ENCODE measurements at places on chromosomes 2 and 18.

DNA sequence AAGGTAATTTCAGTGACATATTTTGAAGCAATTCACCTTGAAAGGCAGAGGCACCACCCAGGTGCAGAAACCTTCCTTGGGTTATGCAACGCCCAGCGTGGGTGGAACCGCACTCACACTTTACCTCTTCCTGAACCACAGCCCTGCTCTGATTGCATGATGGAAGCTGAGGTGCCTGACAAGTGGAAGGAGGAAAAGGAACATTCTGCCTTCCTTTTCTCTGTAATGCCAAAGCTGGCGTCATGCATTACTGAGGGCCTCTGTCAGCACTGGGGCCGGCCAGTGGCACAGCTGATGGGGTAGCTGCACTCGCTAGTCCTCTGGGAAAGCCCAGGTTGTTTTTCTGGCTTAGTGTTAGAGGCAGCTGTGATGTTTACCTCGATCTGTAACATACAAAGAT is 266.5 kb downstream of the NEDD4L start:
- DNase-seq: peak; percentile 56

DNA sequence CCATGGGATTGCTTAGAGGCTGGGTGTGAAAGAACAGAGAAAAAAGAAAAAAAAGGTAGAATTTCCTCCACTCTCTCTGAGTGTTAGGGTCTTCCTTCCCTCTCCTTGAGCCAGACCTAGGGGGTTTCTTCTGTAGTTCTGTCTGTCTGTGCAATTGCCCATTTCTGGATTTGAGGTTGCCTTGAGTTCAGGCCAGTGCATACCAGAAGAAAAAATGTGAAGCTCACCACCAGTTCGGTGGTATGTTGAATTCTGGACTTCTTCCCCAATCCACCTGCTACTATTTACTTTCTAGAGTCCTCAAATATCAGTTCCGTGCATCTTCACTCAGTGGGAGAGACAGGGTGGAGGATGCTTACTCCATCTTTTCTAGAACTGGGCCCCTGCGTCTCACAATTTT is 15.3 kb upstream of the SELENOI start:
- no peak for DNase-seq

DNA sequence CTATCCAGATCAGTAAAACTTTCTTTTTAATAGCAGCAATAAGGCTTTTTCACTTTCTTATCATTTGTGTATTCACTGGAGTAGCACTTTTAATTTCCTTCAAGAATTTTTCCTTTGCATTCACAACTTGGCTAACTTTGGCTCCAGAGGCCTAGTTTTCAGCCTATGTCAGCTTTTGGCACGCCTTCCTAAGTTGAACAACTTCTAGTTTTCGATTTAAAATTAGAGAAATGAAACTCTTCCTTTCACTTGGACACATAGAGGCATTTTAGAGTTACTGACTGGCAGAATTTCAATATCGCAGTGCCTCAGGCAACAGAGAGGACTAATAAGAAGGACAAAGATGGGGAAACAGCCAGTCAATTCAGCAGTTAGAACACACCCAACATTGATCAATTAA is 577.4 kb downstream of the DSC3 start:
- no peak for DNase-seq

- DNase-seq: no peak
These were observed 4.9 kb downstream of the NPAS2 start for GRCh38 chr2:100824842-100825241.

- no peak for DNase-seq
These were observed 52.4 kb downstream of the WIPF1 start for GRCh38 chr2:174545240-174545639.

- DNase-seq: peak; percentile 67
These were observed 182.6 kb upstream of the HAAO start for GRCh38 chr2:42974721-42975717.

GRCh38 chr2:184769023-184769422 is 170.7 kb downstream of the ZNF804A start:
- DNase-seq: no peak

- DNase-seq: no peak
These were observed 32.5 kb upstream of the MRPS9 start for GRCh38 chr2:105005181-105005951.

DNA sequence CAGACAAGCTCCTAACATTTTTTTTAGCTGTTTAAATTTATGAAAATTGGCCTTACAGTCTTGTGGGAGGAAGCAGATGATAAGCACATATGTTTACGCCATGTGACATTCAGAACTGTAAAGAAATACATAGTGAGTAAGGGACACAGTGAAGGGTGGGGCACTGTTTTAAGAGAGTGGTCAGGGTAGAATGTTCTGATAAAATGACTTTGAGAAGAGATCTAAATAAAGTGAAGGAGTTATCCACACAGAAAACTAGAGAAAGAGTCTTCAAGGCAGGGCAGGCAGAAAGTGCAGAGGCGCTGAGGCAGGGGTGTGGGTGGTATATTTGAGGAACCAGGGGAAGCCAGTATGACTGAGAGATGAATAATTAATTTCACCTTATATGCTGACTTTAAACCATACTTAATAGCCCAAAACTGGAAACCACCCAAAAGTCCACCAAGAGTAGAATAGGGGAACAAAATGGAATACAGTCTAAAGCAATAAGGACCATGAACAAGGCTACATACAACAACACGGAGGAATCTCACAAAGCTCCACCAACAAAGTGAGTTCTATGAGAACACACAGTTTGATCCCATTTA is 8.6 kb downstream of the MREG start:
- peak; percentile 52 for DNase-seq

DNA sequence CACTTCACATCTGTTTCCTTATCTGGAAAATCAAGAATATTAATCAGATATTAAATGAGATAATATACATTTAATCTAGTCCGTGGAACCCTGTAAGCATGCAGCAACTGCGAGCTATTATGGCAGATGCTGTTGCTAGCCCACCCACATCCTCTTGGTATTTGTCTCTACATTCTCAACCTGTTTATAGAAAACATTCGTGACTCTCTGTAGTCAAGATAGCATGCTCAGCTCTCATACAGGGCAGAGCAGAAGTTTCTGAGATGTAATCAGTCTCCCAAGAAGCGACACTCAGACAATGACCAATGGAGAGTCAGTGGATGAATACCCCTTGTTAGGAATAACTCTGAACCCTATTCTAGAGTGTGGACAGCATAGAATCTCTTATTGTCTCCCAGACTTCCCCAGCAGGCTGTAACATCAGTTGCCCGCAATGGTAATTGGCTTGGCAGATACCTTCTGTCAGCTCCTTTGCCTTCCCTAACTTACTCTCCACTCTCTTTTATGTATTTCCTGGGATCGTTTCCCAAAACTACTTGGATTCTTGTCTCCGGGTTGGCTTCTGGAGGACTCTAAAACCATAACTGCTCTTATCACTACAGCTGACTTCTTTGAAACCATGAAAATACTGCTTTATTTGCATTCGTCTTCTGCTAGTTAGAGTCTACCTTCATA is 400.7 kb upstream of the TNP1 start:
- no peak for DNase-seq

GRCh38 chr18:22113144-22113844 is 56.1 kb upstream of the GATA6 start:
- DNase-seq: no peak

DNA sequence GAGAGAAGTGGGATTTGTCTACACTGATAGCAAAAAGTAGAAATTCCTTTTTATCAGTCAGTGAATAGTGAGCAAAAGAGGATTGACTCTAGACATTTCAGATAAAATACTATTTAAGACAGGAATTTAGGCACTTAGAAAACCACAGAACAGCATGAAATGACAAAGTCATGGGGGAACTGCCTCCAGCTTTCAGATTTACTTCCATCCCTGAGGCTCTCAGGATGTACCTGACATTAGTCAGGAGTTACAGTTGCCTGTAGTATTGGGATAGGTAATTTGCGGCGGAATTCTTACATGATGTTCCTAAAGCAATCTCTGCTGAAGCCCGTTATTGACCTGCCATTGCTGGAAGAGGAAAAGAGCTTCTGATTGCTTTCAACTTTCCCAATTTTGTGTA is 337.1 kb upstream of the MAP2 start:
- no peak for DNase-seq

GRCh38 chr2:120986898-120987650 is 251.4 kb downstream of the GLI2 start:
- DNase-seq: no peak

DNA sequence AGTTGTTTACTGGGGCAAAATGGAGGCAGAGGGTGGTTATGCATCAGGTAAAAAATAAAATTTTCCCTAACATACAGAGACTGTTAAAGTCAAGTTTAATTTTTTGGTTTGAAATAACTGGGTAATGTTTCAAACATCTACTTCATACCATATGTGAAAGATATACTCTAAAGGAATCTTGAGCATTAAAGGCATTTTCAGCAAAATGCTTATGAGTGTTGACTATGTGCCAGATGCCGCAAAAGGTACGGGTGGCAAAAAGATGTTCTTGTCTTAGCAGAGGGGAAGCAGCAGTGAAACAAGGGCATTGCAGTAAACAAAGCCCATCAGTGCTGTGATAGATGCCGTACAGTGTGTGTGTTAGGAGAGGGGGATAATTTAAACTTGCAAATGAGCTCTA is 263.1 kb upstream of the ID2 start:
- DNase-seq: no peak

DNA sequence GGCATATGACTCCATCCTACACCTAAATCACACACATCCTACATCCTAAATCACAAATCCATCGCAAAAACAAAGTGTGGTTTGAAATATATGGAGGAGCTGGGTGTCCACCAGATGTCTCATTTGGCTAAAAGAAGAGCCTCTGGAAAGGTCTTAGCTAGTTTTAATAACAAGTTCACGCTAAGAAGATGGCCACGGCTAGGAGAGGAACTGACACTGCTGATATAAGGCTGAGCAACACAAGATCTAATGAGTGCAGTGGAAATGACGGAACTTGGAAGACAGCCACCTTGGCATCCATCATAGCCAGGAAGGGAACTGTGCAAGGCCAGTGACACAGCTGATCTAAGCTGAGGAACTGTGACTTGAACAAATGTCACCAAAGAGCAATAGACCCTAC is 60.0 kb upstream of the AGAP1 start:
- DNase-seq: no peak

DNA sequence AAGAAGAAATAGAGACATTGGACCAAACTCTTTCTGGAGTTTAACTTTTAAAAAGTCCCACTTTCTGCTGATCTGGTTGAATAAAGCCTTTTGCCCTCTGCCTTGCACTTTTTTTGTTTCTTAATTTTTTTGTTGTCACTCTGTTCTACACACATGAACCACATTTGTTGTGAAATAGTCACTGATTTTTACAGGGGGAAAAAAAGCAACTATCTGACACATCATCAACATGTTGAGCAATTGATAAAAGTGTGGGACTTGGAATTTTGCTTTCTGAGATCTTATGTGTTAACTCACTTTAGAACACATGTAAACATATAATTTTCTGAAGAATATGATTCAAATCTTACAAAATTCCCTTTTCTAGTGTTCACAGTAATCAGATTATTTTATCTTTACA is 414.8 kb upstream of the FIGN start:
- no peak for DNase-seq

DNA sequence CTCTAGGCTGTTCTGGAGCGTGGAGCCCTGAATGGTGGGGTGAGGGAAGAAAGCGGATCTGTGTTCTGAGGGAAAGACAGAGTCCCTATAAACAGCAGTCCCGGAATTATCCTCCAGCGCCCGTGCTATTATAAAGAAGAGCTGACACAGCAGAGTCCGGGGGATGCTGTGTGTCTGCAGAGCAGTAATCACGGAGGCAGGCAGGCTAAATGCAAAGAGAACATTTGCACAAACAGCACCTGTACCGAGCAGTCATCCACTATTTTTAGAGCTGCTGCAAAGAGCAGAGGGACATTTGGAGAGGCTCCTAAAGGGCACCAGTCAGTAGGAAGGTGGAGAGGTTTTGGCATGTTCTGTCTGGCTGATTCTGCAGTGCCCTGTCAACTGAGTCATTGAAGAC is 293.8 kb upstream of the SLC14A2 start:
- DNase-seq: no peak

DNA sequence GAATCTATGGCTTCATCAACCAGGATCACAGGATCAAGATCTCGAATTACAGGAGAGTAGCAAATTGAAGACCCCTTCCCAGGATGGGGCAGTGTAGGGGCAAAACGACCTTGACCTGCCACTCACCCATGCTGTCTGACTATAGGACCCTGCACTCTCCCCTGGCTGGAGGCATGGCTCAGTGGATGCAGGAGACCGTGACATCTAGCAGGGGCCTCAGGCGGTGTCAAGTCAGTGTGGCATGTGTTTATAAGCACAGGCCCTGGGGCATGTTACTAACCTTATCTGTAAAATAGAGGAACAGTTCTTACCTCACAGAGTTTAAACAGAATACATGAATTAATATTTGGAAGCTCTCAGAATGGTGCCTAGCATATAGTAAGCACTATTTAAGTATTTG is 3.5 kb downstream of the HAAO start:
- DNase-seq: no peak

DNA sequence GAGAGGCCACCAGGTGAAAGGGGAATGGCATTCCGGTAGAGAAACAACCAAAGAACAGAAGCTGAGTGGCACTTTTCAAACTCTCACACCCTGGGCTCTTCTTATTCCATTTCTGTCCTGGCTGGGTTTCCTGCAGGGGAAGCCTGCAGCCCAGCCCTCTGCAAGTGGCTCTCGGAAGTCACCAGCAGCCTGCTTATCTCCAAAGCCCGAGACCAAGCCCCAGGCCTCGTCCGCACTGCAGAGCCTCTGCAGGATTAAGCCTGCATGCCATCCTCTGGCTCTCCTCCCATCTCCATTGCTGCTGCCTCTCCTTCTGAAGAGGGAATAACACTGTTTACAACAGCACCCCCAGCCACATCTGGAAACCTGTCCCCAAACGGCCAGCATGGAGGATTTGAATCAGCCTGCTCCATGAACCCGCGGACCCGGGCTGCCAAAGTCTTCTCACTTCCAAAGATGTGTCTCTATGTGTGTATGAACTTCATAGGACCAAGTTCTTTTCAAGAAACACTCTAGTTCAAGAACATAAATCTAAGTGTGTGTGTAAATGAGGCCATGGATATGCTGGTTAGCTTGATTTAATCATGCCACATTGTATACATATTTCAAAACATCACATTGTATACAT is 54.2 kb downstream of the DIPK1C start:
- DNase-seq: no peak

DNA sequence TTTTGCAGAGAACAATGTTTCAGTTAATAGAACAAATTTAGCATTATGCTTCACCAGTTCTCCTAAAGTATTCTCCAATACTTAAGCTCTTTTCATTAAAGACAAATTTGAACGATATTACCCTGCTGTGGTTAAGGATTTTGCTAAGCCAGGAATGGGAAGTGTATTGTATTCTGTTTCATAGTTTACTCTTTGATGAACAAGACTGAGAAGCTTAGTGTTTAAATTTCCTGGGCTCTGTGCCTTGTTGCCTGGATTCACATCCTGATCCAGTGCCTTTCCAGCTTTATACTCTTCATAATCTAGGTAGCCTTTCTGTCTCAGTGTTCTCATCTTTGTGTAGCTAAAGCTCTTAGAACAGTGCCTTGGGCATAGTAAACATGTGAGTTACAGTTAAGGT is 58.6 kb upstream of the GLS start:
- no peak for DNase-seq

GRCh38 chr2:224333726-224334482 is 68.0 kb downstream of the FAM124B start:
- no peak for DNase-seq

All from activated CD4-positive, alpha-beta T cell treated with anti-CD3 and anti-CD28 coated beads for 36 hours (primary cell).